ENCODE measurements at places on chromosomes 4 and X.

- DNase-seq = no peak
These were observed 56.4 kb downstream of the C4orf51 start for GRCh38 chr4:145736241-145736831.

DNA sequence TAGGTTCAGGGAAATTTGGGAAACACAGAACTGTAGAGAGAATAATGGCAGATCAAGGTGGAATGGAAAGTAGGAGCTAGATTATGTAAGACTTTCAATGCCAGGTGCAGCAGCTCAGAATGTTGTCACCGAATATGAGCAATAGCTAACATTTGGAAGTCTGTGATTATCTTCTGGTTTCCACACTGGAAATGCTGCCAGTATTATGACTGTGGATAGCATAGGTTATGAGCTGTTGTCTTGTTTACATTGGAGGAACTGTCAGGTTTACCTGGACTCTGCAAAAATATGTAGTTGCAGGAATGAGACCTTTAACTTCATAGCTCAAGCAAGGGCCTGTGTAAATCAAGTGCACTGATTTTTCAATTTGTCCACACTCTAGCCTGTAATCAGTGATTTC lies 26.0 kb upstream of the TAF9B start:
- no peak for DNase-seq

- DNase-seq = no peak
These were observed 52.4 kb downstream of the GLRB start for GRCh38 chr4:157128395-157128794.

DNA sequence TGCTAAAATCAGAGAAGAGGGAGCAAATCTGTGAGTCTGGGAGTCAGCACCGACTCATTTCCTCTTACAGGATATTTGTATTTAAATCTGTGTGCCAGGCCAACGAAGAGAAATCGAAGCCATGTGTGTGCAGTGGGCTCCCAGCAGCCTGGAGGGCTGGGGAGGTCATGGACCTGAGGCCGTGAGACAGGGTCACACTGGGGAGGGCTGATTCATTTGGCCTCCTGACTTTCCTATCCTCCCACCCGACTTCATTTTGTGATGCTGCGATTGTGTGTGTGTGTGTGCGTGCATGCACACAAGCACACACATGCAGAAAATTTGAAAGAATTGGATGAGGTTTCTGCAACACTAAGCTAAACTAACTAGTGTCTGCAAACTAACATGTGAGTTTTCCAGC lies 48.7 kb upstream of the STX18 start:
- no peak for DNase-seq

GRCh38 chrX:45557387-45557786 lies 356.7 kb upstream of the DIPK2B start:
- DNase-seq = no peak

GRCh38 chrX:18927558-18927957 lies 56.4 kb downstream of the PHKA2 start:
- no peak for DNase-seq

GRCh38 chr4:139665079-139665689 lies 435 bp upstream of the MGST2 start:
- DNase-seq = no peak

GRCh38 chr4:109319156-109319555 lies 16.7 kb upstream of the COL25A1 start:
- no peak for DNase-seq

GRCh38 chrX:48520976-48521352 lies 644 bp upstream of the EBP start:
- no peak for DNase-seq

DNA sequence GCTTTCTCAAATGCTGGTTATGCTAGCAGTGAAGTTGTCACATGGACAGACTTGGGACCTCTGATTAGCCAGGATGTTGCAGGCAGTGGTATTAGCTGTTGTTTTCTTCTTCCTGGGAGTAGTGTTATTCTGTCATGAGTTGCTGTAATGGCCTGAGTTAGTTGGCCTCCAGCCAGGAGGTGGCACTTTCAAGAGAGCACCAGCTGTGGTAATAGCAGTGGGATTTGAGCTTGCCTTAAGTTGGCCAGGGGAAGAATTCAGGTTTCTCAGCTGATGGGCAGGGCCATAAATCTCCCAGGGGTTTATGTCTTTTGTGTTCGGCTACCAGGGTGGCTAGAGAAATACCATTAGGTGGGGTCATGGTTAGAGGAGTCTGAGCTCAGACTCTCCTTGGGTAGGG lies 132.6 kb downstream of the GLUD2 start:
- DNase-seq = no peak

GRCh38 chr4:146255463-146255862 lies 41.1 kb downstream of the REELD1 start:
- DNase-seq = no peak

DNA sequence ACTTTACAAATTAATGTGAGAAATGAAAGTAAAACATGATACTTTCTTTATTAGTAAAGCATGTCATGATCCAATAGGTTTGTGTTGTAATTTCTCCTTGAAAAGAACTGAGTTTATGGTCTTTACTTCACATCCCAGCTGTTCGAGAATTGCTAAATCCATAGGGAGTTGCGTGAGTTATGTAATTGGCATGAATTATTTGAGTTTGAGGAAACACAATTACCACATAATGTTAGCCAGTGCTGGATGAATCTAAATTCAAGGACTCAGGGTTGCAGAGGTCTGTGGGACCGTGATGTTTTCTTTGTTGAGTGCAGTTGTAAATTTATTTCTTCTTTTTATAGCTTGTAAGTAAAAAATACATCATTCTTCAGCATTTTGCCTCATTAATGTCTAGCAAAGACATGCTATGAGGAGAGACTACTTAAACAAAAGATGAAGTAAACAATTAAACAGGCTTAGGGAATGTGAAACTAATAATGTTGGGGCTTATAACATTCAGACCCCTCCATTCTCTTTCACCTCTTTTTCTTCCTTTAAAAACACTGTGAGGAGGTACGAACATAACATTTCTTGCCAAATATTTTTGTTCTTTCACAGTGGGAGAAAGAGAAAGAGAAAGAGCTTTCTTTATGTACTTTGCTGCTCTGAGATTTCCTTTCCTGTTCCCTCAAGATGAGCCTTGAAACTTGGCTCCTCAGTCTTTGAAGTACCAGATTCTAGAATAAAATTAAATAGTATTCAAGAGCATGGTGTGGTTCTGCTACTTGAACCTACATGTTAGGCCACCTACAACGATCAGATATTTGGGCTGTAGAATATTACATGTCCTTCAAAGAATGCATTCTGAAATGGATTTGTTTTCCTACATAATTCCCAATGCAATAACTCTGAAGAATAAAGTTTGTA lies 159.6 kb upstream of the ANK2 start:
- no peak for DNase-seq

DNA sequence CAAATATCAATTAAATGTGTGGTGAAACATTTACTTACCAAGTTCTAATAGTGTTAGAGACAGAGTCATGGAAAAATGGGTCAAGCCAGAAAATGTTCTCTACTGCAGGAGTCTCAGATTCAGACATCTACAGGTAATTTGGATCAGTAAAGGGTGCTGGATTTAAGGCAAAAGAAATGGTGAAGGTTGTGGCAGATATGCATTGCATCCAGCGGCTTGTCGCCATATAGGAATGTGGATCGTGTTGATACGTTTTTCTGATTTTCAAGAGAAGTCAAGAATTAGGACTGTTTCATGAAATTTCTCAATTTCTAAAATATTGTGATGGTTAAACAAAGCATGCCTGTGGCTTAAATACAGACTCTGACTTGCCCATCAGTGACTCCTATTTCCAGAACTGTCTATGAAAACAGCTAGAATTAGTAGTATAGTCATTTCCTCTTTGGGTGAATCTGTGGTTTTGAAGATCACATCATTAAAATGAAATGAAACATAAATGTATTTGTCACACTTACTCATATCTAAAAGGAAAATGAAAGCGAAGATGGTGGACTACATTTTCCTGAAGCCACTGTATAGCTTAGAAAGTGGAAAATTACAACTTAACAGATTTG lies 110.1 kb upstream of the VEGFC start:
- DNase-seq = no peak

Measured in stimulated activated CD8-positive, alpha-beta memory T cell treated with anti-CD3 and anti-CD28 coated beads, Interleukin-12 subunit alpha, Interleukin-12 subunit beta, amount 100 ng/mL, for 4 hours (primary cell).